Regular cardiac myocyte (primary cell): ENCODE measurements at places on chromosomes 6 and 20. TPM values are rescaled to one million over a fixed set of nuclear protein-coding genes. Genes with fewer than 3 reads are reported as not detected.

The TRIM31 gene
- total RNA-seq: not detected in 2 replicates

The SMPDL3A gene
- total RNA-seq: 5.8 and 16.9 TPM in 2 replicates

The TMEM151B gene
- not detected in 2 replicates for total RNA-seq

The DSP gene
- total RNA-seq: 17.4 and 27.3 TPM in 2 replicates

The ACOT13 gene
- total RNA-seq: 5.4 and 6.7 TPM in 2 replicates

The SOX4 gene
- 16.1 TPM in 2 replicates for total RNA-seq

The ERGIC3 gene
- total RNA-seq: 336 and 765 TPM in 2 replicates

The C6orf15 gene
- not detected in 2 replicates for total RNA-seq

The PNPLA1 gene
- total RNA-seq: not detected in 2 replicates

The AKAP12 gene
- total RNA-seq: 185 and 198 TPM in 2 replicates

The BFSP1 gene
- total RNA-seq: 1.9 and 2.8 TPM in 2 replicates

The COL11A2 gene
- total RNA-seq: 0.19 and 0.56 TPM in 2 replicates

The EPPIN gene
- not detected in 2 replicates for total RNA-seq

The BCKDHB gene
- 10.1 and 11.1 TPM in 2 replicates for total RNA-seq

The GFOD1 gene
- total RNA-seq: 6.5 and 8.2 TPM in 2 replicates

The BMP2 gene
- 4.8 and 6.7 TPM in 2 replicates for total RNA-seq

The LY6G6C gene
- total RNA-seq: under 0.01 TPM in 1 of 2 replicates, not detected in the other

The NHSL1 gene
- total RNA-seq: 6.2 and 9.2 TPM in 2 replicates

The GRM4 gene
- under 0.01 TPM in 1 of 2 replicates, not detected in the other for total RNA-seq

The ADTRP gene
- 1.1 and 1.5 TPM in 2 replicates for total RNA-seq

The MAK gene
- total RNA-seq: not detected in 2 replicates

The VTA1 gene
- 49.9 and 66.1 TPM in 2 replicates for total RNA-seq

The PRDM13 gene
- not detected in 2 replicates for total RNA-seq

The FAM83C gene
- total RNA-seq: under 0.01 TPM in 1 of 2 replicates, not detected in the other

The PKIB gene
- total RNA-seq: 1.2 and 4.8 TPM in 2 replicates

The EDEM2 gene
- 47.9 and 68.8 TPM in 2 replicates for total RNA-seq

The VSTM2L gene
- 2.5 and 3.7 TPM in 2 replicates for total RNA-seq

The ENPP4 gene
- total RNA-seq: 0.77 and 8.5 TPM in 2 replicates

The SLC17A3 gene
- not detected in 2 replicates for total RNA-seq

The AHCY gene
- total RNA-seq: 84.3 and 129 TPM in 2 replicates

The PGC gene
- not detected in 2 replicates for total RNA-seq

The DEFB126 gene
- total RNA-seq: not detected in 2 replicates

The FNDC1 gene
- total RNA-seq: 0.19 and 1.1 TPM in 2 replicates

The SRXN1 gene
- total RNA-seq: 62.1 and 64.3 TPM in 2 replicates

The FAM229B gene
- 28.4 and 33.8 TPM in 2 replicates for total RNA-seq
